Mesendoderm (in vitro differentiated cells): ENCODE measurements at places on chromosomes 1 and 21.
A peak's percentile ranks its signal among the peaks of the same experiment; 100 is the strongest.

- H3K27ac ChIP-seq = no peak overlapping the region
- no peaks in the 10 kb centered on the region for H3K27me3 ChIP-seq
- no peaks in the 10 kb centered on the region for H3K4me1 ChIP-seq
- H3K4me3 ChIP-seq = no peak overlapping the region
- H3K36me3 ChIP-seq = no peaks in the 10 kb centered on the region
- DNase-seq = no peak
These were observed 8.2 kb downstream of the XKR8 start for GRCh38 chr1:27967884-27968466.

DNA sequence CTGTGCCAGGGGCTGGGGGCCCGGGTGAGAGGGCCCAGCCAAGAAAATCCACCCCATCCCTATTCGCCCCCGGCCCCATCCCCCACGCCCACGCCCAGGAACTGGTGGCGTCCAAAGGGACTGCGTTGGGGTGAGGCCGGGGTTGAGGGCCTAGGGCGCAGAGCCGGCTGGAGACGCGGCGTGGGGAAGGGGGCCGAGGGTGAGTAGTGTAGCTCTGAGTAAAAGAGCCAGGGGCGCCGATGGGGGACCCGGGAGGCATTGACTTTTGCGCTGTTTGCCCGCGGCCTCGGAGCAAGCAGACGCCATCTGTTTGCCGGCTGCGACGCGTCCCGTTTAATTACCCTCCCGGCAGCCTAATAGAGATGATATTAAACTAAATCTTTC lies 3.5 kb upstream of the DMRTA2 start:
- peaks cover 4% of the 10 kb centered on the region for H3K4me1 ChIP-seq
- no peak overlapping the region for H3K4me3 ChIP-seq
- H3K27me3 ChIP-seq = peaks cover 76% of the 10 kb centered on the region
- peak; percentile 4 for DNase-seq
- no peak overlapping the region for H3K27ac ChIP-seq

- no peaks in the 10 kb centered on the region for H3K27me3 ChIP-seq
- H3K4me1 ChIP-seq = peaks cover 5% of the 10 kb centered on the region
- DNase-seq = no peak
- no peak overlapping the region for H3K27ac ChIP-seq
These were observed 80.6 kb upstream of the SLC44A3 start for GRCh38 chr1:94739521-94740061.

GRCh38 chr1:155191904-155192303 lies 15.8 kb downstream of the THBS3 start:
- H3K27me3 ChIP-seq = no peaks in the 10 kb centered on the region
- H3K4me1 ChIP-seq = peaks cover 5% of the 10 kb centered on the region
- no peak overlapping the region for H3K4me3 ChIP-seq
- DNase-seq = no peak
- no peaks in the 10 kb centered on the region for H3K36me3 ChIP-seq

GRCh38 chr1:183622884-183623785 lies 12.4 kb downstream of the ARPC5 start:
- no peaks in the 10 kb centered on the region for H3K4me1 ChIP-seq
- H3K27ac ChIP-seq = no peak overlapping the region
- peak; percentile 76 for DNase-seq
- no peaks in the 10 kb centered on the region for H3K27me3 ChIP-seq

- no peak for DNase-seq
- no peak overlapping the region for H3K4me3 ChIP-seq
- no peaks in the 10 kb centered on the region for H3K36me3 ChIP-seq
- no peaks in the 10 kb centered on the region for H3K27me3 ChIP-seq
These were observed 39.1 kb downstream of the SPSB1 start for GRCh38 chr1:9331558-9332346.

DNA sequence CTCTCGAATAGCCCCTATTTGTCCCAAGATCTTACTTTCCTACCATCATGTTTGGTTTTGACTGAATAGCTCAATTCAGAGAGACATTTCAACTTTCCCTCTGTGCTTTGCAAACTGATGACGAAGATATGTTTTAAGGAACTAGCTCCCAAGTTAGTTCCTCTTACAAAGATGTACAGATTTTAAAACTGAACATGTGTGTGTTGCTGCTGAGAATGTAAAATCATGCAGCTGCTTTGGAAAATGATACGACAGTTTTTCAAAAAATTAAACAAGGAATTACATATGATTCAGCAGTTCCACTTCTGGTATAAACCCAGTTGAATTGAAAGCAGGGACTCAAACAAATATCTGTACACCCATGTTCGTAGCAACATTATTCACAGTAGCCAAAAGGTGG lies 33.6 kb downstream of the KIF26B start:
- no peaks in the 10 kb centered on the region for H3K36me3 ChIP-seq
- no peak for DNase-seq
- no peaks in the 10 kb centered on the region for H3K4me1 ChIP-seq

DNA sequence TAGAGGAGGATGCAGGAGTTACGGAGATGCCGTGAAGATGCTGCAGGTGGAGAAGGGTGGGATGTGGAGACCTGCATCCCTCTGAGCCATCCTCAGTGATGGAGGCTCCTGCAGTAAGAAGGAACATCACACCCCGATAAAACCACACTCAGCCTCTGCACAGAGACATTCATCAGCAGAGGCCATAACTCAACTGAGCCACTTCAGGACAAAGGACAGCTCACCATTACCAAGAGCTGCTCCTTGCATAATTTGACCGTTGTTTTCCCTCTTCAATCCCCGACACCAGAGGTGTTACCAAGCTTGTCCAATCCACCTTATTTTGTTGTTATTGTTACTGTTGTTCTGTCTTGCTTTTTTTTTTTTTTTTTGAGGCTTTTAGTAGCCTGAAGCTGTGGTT lies 543.9 kb downstream of the AJAP1 start:
- no peaks in the 10 kb centered on the region for H3K4me1 ChIP-seq
- H3K27ac ChIP-seq = no peak overlapping the region
- no peaks in the 10 kb centered on the region for H3K27me3 ChIP-seq
- no peak overlapping the region for H3K4me3 ChIP-seq
- H3K36me3 ChIP-seq = no peaks in the 10 kb centered on the region

DNA sequence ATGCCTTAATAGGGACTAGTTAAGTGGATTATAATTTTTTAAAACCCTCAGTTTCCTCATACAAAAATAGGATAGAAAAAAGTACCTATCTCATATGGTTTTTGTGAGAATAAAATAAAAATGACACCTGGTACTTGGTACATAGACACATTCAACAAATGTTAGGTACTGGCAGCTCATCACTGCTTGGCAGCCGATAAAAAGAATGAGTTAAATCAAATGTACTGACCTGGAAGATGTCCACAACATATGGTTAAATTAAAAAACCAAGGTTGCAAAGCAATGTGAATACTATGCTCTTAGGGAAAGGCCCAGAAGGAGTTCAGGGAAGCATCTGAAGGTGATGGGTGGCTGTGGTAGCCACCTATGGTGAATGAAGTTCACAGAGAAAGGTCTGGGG lies 64.9 kb upstream of the SMYD2 start:
- no peaks in the 10 kb centered on the region for H3K27me3 ChIP-seq
- no peak for DNase-seq
- no peak overlapping the region for H3K4me3 ChIP-seq
- no peaks in the 10 kb centered on the region for H3K4me1 ChIP-seq
- H3K36me3 ChIP-seq = no peaks in the 10 kb centered on the region

- no peak overlapping the region for H3K27ac ChIP-seq
- no peak for DNase-seq
- H3K36me3 ChIP-seq = no peaks in the 10 kb centered on the region
- no peak overlapping the region for H3K4me3 ChIP-seq
- H3K4me1 ChIP-seq = no peaks in the 10 kb centered on the region
These were observed 83.9 kb downstream of the TRABD2B start for GRCh38 chr1:47913225-47913823.

- H3K4me3 ChIP-seq = no peak overlapping the region
- peak; percentile 55 for DNase-seq
- H3K27ac ChIP-seq = no peak overlapping the region
- no peaks in the 10 kb centered on the region for H3K27me3 ChIP-seq
- H3K4me1 ChIP-seq = no peaks in the 10 kb centered on the region
These were observed 10.5 kb upstream of the RNPC3 start for GRCh38 chr1:103514920-103515503.

- no peaks in the 10 kb centered on the region for H3K27me3 ChIP-seq
- H3K36me3 ChIP-seq = no peaks in the 10 kb centered on the region
These were observed 167.5 kb downstream of the TPR start for GRCh38 chr1:186207391-186208085.

- no peaks in the 10 kb centered on the region for H3K36me3 ChIP-seq
- H3K27ac ChIP-seq = no peak overlapping the region
- H3K27me3 ChIP-seq = no peaks in the 10 kb centered on the region
- peak; percentile 8 for DNase-seq
These were observed 356.6 kb downstream of the PLA2G4A start for GRCh38 chr1:187185389-187185788.

GRCh38 chr1:156476501-156477298 lies 23.9 kb downstream of the MEF2D start:
- no peak overlapping the region for H3K27ac ChIP-seq
- H3K4me1 ChIP-seq = peaks cover 5% of the 10 kb centered on the region
- H3K27me3 ChIP-seq = no peaks in the 10 kb centered on the region
- peaks cover 1% of the 10 kb centered on the region for H3K36me3 ChIP-seq
- DNase-seq = peak; percentile 89

- peak overlapping the region; percentile 16 for H3K27ac ChIP-seq
- DNase-seq = no peak
- no peak overlapping the region for H3K4me3 ChIP-seq
These were observed 49.9 kb downstream of the UMODL1 start for GRCh38 chr21:42120903-42121535.

DNA sequence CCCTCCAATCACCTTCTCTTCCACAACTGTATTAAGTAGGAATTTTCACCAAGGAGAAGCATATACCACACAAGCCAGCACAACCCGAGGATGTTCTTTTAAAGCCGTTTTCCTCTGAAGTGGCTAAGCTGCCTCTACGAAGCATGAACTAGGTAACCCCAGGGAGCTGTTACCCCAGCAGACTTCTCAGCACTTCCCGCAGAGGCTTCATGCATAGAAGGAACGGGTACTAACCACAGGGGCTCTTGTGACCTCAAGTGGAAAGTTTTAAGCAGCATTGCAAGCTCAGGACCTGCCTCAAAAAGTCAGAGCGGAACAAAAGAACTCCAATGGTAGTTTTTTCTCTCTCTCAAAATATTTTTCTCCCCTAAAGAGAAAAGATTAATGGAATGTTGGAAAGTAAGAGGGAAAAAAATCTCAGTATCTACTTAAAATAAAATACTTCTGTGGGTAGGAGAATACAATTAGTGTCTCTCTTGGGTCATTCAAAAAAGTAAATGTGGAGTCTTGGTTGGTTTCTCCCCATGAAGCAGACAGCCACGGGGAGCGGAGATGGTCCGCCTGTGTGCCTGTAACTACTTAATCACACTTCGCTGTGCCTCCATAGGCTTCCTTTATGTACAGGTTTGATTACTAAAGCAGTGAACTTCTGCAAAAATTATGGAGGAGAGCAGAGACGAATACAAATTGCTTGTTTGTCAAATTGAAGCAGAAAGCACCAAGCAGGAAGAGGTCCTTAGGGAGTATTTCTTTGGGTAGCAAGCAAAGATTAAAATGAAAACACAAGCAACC lies 40.9 kb downstream of the STX6 start:
- peak overlapping the region; percentile 4 for H3K27ac ChIP-seq
- peak; percentile 61 for DNase-seq
- H3K36me3 ChIP-seq = peaks cover 6% of the 10 kb centered on the region
- H3K27me3 ChIP-seq = no peaks in the 10 kb centered on the region
- H3K4me1 ChIP-seq = no peaks in the 10 kb centered on the region

DNA sequence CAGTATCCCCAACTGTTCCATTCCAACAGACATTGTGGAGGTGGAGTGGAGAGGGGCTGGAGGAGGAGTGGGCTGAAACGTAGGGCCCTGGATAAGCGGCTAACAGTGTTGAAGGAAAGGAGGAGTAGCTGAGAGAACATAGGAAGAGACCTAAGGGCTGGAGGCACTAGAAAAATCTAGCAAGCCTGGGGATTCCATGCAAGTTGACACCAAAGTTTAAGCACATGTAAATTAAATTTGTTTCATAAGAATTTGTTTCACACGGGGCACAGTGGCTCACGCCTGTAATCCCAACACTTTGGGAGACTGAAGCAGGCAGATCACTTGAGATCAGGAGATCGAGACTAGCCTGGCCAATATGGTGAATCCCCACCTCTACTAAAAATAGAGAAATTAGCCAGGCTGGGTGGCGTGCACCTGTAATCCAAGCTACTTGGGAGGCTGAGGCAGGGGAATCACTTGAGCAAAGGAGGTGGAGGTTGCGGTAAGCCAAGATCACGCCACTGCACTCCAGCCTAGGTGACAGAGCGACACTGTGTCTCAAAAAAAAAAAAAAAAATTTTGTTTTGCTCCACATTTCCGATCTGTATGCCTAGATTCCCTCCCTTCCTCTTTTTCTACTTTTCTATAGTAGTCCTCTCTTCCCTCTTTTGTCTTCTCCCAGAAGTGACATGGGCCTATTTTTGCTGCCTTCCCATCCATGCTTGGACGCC lies 530 bp upstream of the CD244 start:
- no peak overlapping the region for H3K4me3 ChIP-seq
- DNase-seq = no peak
- no peak overlapping the region for H3K27ac ChIP-seq
- H3K36me3 ChIP-seq = no peaks in the 10 kb centered on the region
- no peaks in the 10 kb centered on the region for H3K4me1 ChIP-seq

DNA sequence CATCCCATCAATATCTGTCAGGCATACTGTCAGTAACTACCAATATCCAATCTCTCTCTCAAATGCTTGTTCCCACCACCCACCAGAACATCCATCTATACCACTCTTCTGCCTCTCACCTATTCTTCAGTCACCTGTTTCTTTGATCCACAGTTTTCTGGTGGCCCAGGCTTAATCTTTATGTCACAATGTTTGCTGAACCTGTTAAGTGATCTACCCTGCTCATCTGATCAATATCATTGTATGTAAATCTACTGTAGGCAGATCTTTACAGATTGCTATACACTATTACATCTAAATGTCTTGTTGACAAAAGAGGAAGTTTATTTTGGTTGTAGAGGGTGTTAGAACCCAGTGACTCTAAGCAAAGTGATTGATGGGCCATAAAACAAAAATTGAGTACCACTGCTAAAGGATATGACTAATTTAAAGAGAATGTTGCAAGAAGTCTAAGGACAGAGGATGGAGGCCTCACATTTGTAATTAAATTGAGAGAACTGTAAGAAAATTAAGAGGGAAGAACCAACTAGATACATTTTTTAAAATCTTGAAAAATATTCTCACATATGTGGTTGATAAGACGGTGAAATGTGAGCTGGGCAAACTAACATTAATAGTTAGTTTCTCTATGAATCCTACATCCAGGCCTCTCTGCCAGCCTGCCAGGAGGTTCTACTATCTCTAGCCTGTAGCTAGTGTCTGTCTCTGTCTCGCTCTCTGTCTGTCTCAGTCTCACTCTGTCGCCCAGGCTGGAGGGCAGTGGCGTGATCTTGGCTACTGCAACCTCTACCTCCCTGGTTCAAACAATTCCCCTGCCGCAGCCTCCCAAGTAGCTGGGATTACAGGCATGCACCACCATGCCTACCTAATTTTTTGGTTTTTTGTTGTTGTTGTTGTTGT lies 34.1 kb downstream of the EGLN1 start:
- H3K27me3 ChIP-seq = no peaks in the 10 kb centered on the region
- H3K4me1 ChIP-seq = no peaks in the 10 kb centered on the region
- H3K36me3 ChIP-seq = no peaks in the 10 kb centered on the region
- no peak overlapping the region for H3K27ac ChIP-seq

- no peak overlapping the region for H3K4me3 ChIP-seq
- no peaks in the 10 kb centered on the region for H3K36me3 ChIP-seq
- no peak overlapping the region for H3K27ac ChIP-seq
These were observed 10.3 kb downstream of the LIX1L start for GRCh38 chr1:145947551-145947950.
